ENCODE measurements at places on chromosomes 6 and 20. TPM values are rescaled to one million over a fixed set of nuclear protein-coding genes. Genes with fewer than 3 reads are reported as not detected.

The NMBR gene
- polyA plus RNA-seq: not detected

GRCh38 chr20:59205044-59205443 is 41.4 kb downstream of the ZNF831 start:
- DNase-seq: no peak

The DACT2 gene
- polyA plus RNA-seq: not detected

- DNase-seq: peak; percentile 37
Measured at GRCh38 chr20:62702895-62703852, 5.5 kb upstream of the NTSR1 start.

The PERP gene
- not detected for polyA plus RNA-seq

The SGK2 gene
- 0.57 TPM for polyA plus RNA-seq

The FAM217A gene
- not detected for polyA plus RNA-seq

DNA sequence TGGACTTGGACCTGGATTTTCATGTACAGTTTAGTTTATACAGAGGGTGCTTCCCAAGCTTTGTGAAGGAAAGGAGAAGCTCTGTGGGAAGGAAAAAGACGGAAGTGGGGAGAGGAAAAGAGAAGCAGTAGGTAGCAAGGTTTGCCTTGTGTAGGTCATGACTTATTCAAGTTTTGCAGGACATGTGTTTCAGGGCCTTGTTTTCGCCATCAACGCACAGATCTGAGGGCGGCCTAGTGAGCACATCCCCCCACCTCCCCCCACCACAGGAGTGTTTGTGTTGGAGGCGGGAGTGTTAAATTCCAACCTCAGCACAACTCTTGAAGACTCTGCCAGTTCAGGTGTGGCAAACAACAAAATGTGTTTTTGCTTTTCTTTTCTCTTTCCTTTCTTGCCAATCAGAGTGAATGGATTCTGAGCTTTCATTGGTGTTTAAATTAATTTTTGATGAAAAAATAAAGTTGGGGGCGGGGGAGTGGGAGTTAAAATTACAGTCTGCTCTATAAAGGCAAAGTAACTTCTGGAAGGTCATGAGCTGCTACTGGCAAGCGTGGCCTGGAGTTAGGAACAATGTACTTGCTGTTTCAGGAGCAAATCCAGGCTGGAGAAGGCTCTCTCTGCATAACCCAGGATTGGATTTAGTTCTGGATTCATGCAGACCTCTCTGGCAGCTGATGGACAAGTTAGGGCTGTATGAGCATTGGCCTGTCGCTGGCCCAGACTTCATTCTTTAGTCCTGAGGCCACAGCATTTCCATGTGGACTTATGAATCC is 338.5 kb downstream of the CD83 start:
- no peak for DNase-seq

DNA sequence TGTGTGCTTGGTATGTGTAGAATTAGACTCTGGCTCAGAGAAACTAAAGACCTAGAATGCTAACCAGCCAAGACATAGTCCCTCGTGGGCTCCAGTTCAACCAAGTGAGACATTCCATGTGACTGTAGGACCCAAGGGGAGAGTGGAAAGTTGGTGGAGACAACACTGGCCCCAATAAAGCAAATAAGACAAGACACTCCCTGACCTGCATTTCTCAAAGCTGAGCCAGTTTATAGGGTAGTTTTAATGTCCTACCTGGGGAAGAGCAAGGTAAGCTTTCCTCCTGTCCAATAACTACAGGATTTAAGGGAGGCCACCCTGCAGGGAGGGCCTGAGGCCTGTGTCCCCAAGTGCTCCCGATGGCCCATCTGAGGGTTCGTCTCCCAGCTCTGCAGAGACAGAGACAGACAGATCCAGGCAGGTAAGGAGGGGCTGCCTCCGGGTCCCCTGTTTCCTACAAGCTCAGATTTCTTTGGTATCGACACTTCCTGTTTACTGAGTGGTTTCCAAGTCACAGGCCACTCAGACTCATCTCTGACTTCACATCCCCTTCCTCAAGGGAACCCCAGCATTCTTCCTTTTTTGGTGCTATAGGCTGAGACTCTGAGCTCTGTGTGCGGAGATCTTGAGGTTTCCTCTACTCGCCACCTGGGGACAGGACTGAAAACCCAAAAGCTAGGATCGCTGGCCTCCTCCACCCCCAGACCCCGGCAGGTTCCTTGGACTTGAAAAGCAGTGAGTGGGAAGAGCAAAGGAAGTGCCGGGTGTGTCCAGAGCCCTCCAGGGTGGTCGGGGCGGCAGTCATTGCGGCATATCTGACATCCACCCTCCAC is 92.4 kb downstream of the PRND start:
- no peak for DNase-seq

- DNase-seq: no peak
Measured at GRCh38 chr6:130624046-130624445, 203.2 kb upstream of the SMLR1 start.

The ADNP gene
- 26.0 TPM for polyA plus RNA-seq

GRCh38 chr6:86686496-86686895 is 250.8 kb upstream of the HTR1E start:
- no peak for DNase-seq

DNA sequence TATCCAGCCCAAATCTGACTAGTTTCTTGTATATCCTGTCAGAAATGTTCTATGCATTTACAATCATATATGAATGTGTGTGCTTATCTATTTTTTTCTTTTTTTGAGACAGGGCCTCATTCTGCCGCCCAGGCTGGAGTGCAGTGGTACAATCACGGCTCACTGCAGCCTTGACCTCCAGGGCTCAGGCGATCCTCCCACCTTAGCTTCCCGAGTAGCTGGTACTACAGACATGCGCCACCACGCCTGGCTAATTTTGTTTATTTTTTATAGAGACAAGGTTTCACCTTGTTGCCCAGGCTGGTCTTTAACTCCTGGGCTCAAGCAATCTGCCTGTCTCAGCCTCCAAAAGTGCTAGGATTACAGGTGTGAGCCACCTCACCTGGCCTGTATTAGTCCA is 3.0 kb upstream of the RAB44 start:
- DNase-seq: no peak

DNA sequence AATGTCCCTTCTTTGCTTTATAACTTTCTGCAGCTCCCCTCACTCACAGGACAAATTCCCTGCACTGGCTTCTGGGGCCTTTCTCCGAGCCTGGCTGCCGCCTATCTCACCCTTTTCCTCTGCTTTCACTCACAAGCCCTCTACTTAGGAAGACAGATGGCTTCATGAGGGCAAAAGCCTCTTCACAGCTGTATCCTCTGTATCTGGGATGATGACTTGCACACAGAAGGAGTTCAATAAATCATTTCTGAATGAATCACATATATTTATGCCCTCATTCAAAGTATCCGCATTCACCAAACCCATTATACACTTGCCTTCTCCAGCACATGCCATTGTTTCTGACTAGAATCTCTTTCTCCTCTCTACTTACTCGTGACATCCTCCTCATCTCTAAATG is 159.0 kb upstream of the RIPOR2 start:
- no peak for DNase-seq

DNA sequence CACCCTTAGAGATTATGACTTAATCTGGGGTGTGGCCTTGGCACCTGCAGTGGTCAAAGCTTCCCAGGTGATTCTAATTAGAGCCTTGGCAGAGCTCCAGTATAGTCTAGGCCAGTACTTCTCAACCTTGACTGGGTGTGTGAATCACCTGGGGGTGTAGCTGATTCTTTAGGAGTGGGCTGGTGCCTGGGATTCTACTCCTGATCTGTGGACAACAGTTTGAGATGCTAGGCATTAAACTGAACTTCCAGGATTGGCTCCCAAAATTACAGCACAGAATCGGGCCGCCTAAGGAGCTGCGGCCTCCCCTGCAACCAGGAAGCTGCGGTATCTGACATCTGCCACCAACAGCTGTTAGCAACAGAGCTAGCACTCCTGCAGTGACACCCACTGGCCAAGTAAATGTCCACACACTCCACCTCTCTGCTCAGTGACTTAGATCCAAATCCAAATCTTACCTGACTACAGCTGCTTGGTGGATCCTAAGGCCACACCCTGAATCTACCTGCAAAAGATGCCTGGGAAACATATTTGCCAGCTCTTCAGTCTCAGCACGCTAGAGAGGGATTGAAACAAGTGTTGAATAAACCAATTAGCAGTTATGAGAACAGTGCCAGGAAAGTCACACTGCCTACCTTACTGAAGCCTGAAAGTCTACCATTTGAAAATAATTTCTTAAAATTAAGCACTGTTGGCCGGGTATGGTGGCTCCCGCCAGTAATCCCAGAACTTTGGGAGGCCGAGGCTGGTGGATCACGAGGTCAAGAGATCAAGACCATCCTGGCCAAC is 126.7 kb downstream of the UNC5CL start:
- peak; percentile 67 for DNase-seq

DNA sequence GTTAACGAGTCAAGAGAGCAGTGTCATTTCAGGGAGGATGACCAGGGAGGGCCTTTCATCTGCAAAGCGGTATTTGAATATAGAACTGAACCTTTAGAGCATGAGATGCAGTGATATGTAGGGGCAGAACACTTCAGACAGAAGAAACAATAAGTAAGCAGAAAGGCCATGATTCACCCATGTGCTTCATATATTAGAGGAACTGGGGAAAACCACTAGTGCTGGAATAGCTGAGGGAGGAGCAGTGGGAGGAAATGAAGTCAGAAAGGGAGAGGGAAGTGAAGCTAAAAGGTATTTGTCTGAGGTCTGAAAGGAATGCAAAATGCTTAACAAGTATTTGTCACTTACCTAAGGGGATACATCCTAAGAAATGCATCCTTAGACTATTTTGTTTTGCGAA is 391.2 kb downstream of the ADGRB3 start:
- no peak for DNase-seq

DNA sequence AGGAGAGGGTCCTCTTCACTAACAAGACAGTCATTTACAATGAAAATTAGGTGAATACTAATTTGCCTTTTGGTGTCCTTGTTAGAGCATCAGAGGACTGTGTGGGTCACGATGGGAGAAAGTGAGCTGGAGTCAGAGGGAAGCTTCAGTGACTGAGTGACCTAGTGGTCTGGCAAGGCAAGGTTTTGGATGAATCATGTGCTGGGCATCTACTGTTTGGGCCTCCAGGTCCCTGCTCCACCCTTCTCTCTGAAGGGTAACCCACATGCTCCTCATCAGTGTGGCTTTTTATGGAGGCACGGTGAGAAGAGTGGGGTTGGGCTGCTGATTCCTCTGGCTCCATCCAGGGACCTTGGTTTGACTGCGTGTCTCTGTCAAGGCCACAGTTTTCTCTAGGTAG is 60.5 kb upstream of the EXOC2 start:
- DNase-seq: no peak

DNA sequence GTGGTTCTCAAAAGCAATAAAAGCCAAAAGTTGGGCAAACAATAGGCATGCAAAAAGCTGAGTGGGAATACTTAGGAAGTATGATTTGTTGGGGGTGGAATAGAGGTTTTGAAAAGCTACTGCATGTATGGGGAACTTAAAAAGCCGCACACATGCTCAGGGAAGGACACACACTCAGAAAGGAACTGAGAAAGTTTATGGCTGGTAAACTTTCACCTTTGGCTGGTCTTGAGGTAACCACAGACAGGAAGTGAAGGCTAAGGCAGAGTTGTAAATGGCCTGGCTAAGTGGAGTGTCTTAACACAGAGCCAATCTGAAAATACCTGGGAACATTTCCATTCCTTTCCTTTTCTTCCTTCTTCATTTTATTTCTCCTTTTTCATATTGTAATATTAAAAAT is 134.5 kb upstream of the EXOC2 start:
- DNase-seq: no peak

DNA sequence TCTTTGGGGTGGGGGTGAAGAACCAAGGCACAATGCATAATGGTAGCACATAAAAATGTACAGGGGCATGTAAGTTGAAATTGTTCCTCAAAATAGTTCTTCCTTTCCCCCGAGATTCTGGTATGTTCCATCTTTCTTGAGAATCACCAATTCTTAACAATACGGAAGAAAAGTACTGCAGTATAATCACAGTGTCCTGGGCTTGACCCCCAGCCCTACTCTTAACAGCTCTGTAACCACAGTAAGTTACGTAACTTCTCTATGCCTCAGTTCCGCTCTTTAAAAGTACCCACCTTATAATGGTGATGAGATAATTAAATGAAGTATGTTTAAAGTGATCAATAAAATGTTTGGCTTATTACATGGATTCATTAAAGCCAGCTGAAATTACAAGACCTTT is 104.5 kb downstream of the SMLR1 start:
- no peak for DNase-seq

The SLC22A3 gene
- not detected for polyA plus RNA-seq

The ARMC12 gene
- polyA plus RNA-seq: not detected

The MYB gene
- polyA plus RNA-seq: 153 TPM

The SLC22A16 gene
- not detected for polyA plus RNA-seq

GRCh38 chr6:114144887-114145851 is 174.2 kb upstream of the HDAC2 start:
- DNase-seq: no peak

The CDH22 gene
- polyA plus RNA-seq: not detected

The TRIM10 gene
- polyA plus RNA-seq: 0.90 TPM

DNA sequence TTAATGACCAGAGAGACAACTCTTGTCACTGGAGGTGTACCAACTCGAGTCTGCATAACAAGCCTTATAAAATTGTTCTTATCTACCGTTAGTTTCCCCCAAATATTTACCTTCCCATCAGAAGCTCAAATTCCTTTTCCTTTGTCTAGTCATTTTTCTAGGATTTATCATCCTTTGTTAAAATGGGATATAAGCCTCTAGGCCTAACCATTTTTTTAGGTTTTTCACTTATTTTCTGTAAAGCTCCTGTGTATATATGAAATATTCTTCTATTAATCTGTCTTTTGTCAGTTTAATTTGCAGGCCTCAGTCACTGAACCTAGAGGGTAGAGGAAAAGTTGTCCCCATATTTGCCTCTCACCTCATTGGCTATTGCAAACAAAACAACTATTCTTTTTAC is 99.6 kb upstream of the TNFAIP3 start:
- no peak for DNase-seq

DNA sequence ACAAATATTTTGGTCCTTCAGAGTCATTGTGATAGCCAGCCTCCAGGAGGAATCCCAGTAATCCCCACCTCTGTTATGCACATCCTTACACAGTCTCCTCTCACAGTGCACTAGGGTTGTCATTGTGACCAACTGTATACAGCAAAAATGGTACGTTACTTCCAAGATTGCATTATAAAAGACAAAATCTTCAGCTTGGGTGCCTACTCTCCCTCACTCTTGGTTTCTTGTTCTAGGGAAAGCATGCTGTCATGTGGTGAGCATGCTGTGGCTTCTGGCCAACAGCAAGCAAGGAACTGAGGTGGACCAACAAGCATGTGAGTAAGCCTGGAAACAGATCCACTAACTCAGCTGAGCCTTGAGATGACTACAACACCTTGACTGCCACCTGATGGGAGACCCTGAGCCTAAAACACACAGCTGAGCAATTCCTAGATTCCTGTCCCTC is 130.1 kb upstream of the DST start:
- no peak for DNase-seq

- DNase-seq: no peak
Measured at GRCh38 chr6:24009319-24009718, 116.7 kb upstream of the NRSN1 start.

GRCh38 chr6:42533794-42534193 is 30.0 kb upstream of the UBR2 start:
- no peak for DNase-seq

DNA sequence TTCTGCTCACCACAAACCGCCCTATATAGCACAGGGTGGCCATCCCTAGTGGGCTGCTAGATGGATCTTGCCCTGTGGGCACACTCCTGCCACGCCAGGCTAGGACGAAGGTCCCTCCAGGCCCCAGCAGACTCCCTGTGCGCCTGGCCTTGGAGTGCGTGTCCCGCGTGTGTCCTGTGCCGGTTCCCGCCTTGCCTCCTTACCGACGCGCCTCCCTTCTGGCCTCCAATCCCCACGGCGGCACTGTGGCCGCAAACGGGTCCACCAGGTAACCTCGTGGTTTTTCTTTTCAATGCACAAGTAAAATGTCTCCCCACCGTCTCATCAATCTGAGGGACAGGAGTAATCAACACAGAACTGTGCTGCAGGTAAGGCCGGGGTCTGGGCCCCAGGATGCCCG is 133.8 kb upstream of the PHACTR3 start:
- DNase-seq: no peak

The NHLRC1 gene
- polyA plus RNA-seq: not detected
